ENCODE measurements at places on chromosomes 11 and 22. TPM values are rescaled to one million over a fixed set of nuclear protein-coding genes. Genes with fewer than 3 reads are reported as not detected.

The HEPN1 gene
- total RNA-seq: not detected

The PLAAT2 gene
- not detected for total RNA-seq

The APOL3 gene
- 1.7 TPM for total RNA-seq

The MIOX gene
- total RNA-seq: not detected

The LDLRAD3 gene
- total RNA-seq: 2.7 TPM

The UBQLN3 gene
- not detected for total RNA-seq

The SLC25A45 gene
- total RNA-seq: 0.72 TPM

The KIF18A gene
- total RNA-seq: 37.2 TPM

GRCh38 chr11:23687991-23688390 lies 808.9 kb upstream of the LUZP2 start:
- DNase-seq: no peak

- DNase-seq: no peak
Measured at GRCh38 chr11:12243486-12243885, 133.1 kb downstream of the MICAL2 start.

DNA sequence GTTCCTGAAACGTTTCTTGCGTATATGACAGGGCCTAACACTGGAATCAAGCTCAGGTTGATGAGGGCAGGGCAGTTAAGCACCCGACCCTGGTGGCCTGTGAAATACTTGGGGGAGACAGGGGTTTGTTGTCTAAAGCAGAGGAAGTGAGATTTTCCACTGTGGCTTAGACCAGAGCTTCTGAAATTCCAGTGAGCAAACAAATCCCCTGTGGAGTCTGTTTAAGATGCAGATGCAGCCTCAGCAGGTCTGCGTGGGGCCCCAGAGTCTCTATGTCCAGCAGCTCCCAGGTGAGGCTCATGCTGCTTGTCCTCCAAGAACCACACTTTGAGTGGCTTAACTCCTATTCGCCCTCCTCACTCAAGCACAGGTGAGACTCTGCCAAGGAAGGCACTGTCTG lies 39.1 kb upstream of the PRAME start:
- DNase-seq: no peak

- peak; percentile 5 for DNase-seq
Measured at GRCh38 chr11:113106507-113106906, 145.3 kb downstream of the NCAM1 start.

DNA sequence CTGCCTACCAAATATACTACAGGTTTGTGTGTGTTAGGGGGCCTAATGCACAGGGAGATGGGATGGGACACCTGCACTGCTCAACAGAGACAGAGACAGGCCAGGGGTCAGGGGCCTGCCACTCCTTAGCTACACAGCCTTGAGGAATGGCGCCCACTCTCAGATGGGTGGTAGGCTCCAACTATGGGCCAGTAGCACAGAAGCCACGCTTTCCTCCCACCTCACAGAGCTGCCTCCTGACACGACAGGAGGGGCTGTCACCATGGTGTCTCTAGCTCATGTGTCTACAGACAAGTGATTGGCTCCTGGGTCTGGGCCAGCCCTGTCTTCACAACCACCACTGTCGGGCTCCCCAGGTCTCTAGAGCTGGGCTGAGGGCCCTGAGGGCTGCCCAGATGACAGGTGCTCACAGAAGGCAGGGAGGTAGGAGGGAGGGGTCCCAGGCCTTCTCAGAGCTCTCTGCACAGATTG lies 81.8 kb downstream of the DGCR2 start:
- no peak for DNase-seq

- DNase-seq: no peak
Measured at GRCh38 chr22:43833286-43834240, 21.5 kb upstream of the EFCAB6 start.

GRCh38 chr11:16612566-16613261 lies 125.7 kb upstream of the C11orf58 start:
- peak; percentile 35 for DNase-seq

DNA sequence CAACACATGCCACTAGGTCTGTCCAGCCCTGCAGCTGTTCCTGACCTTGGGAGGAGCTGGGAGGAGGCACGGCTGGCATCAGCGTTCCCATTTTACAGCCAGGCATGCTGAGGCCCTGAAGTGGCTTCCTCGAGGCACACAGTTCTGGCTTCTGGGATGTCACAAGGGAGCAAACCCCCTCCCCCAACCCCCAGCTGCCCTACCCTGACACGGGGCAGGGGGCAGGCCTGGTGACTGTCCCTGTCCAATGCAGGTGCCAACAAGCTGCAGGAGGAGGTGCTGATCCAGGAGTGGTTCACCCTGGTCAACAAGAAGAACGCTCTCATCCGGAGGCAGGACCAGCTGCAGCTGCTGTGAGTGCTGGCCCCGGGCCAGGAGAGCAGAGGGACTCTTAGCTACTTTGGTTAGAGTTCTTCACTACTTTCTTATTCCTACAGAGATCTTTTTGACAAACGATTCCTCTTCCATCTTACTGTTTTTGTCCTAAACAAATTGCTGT lies 5.3 kb downstream of the KCNK7 start:
- peak; percentile 62 for DNase-seq

- no peak for DNase-seq
Measured at GRCh38 chr11:34493468-34493867, 20.1 kb downstream of the ELF5 start.

DNA sequence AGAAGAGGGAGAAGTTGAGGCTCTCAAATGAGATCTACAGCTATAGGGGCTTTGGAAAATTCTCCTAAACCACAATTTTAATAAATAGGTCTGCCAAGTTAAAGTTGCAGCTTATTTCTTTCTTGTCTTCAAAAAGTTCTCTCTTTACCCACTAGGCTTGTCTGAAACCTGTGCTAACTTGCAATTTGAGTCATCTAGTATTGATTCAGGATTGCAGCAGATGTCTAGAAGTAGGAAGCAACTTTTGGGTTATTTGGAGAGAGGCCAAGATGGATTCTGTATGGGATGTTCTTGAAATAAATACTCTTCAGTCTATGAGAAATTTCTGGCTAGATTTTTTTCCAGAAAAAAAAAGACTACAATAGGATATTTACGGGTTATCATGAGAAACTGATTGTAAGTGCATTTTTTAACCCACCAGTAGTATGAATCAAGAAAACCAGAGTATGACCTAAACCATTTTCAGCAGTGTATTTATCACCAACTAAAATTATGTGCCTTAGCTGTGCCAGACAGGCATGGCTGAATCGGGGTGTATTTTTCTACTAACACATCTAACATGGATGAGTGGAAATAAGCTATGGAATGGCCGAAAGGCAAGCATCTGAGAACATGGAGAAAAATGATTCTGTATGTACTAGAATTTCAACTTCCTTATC lies 4.9 kb upstream of the RAB38 start:
- peak; percentile 13 for DNase-seq

DNA sequence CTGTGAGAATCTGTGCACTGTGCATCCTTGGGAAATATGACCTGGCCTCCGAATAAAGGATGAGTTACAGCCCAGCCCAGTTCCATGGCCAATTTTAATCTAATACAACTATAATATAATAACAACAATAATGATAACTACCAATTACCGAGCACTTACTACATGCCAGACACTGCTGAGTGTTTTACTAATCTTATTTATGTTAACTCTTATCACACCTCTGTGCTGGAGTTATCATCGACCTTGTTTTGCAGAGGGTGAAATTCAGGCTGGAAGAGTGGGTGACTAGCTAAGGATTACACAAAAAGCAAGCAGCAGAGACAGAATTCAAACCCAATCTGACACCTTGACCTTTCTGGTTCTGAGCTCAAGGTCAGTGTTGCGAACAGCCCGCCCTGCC lies 83.9 kb downstream of the GALNT18 start:
- no peak for DNase-seq

GRCh38 chr11:76177250-76177686 lies 29.0 kb downstream of the WNT11 start:
- no peak for DNase-seq

DNA sequence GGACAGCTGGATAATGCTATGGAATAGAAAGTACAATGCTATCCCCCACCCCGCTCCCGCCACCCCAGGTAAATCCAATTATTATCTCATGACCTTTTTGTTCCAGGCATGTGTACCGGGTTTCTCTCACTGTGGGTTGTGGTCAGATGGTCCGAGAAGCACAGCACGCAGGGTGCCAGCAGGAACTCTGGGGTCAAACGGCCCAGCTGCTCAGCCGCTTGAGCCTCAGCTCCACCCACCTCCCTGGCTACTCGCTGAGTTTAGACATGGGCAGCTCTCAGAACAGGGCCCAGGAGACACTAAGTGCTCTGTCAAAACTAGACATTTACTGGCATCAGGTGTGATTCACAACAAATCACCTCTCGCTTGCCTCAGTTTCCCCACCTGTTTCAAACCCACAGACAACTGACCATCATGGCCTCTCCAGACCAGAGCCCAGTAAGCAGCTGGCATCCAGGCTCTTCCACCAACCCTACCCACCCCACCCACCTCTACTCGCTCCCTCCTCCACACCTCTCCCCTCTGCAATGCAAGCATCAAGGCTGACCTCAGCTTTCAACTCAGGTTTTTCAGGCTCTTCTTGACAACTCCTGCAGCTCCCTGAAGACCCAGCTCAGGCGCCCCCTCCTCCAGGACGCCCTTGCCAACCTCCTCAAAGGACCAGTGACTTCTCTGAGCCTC lies 13.0 kb upstream of the MFNG start:
- no peak for DNase-seq

DNA sequence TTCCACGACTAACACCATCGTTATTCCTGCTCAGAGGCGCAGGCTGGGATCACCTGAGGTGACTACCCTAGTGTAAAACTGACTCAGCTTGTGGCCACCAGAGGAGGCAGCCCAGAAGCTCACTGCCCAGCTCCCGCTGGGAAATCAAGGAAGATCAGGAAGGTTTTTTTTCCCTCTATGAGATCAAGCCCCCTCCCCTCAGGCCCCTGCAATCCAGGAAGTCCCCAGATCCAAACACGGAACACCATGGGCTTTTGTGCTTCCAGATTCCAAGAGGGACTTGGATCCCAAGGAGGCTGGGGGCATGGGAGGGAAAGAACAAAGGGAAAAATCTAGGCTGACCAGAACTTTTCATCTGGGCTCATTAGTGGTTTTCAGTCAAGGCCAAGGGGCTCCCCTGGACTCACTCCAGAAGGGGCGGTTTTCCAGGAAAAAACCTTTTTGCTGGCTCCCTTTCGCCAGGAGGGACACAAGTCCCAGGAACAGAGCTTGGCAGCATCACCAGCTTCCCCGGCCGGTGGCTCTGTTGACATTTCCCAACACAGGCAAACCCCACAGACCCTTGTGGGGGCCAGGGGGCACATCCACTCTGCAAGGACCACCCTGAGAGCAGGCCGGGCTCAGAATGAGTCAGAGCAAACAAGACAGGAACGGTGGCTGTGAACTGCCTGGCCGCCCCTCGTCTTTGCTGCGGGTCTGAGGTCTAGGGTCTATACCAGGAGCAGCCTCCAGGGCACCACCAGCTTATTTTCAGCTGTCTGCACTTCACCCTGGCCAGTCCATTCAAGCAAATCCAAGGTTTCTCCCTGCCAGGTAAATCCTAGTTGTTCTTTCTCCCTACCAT lies 36.8 kb downstream of the MYH9 start:
- DNase-seq: peak; percentile 75

GRCh38 chr22:20058989-20059770 lies 20.9 kb upstream of the DGCR8 start:
- no peak for DNase-seq
